Right lobe of liver (tissue), 6 donors: ENCODE measurements at places on chromosomes 12 and 14. TPM values are rescaled to one million over a fixed set of nuclear protein-coding genes. Genes with fewer than 3 reads are reported as not detected.

Gene GPD1
- 210 TPM for total RNA-seq

DNA sequence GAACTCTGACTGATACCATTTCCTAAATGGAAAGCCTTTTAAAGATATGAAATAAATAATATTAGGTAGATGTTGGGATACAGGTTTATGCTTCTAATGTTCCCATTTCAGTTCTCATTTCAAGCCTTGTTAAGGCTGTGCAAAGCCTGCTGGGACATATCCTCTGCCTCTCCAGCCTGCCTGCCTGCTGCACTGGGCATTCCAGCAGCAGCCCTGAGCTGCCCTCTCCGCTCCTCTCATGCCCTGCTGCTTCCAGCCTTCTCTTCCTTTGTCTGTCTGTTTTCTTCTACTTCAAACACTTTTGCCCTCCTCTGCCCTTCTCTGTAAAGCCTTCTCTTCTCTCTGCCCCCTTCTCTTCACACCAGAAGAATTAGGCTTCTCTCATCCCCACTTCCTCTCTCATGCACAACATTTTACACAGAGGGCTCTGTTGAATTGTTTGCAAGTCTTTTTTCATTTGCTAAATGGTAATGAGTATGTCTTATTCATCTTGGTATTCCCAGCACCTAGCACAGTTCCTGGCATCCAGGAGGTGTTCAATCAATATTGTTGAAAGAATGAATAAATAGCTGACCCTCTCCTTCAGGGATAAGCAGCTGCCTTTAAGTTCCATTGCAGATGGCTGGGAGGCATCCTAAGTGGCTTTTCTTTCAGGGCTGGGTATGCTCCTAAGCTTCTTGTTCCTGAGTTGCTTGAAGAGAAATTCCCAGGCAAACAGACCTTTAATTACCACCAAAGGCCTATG, 292.3 kb downstream of the TMEM117 start:
- DNase-seq: no peak

Gene TMEM121
- 3.2 TPM for total RNA-seq

DNA sequence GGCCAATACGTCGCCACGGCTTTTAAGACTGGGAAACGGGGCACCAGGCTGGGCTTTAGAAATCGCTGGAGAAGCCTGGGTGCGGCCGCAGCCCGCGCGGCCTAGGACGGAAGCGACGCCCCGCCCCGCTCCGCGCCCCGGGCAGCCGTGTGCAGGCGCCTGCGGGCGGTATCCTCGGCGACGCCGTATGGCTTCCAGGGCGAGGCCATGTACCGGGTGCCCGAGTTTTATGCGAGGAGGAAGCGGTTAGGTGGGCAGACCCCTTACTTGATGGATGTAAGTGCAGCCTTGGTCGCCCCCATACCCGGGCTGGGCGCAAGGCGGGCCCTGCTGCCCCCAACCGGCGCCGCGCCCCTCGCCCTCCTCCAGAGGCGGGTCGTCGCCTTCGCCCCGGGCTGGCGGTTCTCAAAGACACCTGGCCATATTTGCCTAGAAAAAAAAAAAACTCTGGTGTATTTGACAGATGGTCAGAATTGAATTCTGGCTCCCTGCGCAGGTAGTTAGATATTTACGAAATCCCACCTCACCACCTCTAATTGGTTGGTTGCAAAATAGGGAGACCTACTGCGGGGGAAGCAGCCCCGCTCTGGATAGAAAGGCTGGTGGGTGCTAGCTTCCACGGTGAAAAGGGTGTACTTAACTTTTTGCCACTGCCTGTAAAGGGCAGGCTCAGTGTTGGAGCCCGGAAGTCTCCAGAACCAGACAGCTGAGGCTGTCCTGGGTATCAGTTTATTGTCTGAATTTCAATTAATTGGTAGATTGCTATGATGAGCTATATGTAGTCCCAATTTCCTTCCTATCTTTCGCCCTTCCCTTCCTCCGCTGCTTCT, at the start of gene PPP1R36:
Gene PPP1R36, plus strand, starts transcription at position 171 of the 830 bp plus-strand sequence. Its CDS starts 37 bp downstream, at position 208.
- peak; percentile 51 for DNase-seq

DNA sequence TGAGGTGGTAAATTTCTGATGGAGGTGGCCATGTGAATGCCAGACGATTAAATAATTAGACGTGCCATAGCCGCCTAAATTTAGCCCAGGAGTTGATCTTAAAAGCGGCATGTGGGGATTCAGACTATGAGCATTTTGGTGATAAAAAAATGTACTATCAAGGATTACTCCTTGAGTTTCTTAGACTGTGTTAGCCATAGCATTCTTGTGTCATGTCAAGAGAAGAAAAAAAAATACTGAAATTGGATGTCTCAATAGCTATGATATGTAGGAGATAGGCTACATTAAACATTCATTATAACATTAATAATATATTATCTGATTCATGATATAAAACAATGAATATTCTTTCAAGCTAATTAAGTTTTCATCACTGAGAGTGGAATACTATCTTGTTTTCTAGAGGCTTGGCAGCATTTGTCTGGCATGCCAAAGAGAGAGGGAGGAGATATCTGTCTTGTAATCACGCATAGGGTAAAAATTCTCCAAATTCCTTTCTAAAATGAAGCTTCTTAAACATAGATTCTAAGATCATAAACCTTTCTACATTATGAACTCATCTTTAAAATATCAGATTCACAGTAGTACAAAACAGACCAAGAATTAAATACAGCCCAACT, 727.0 kb downstream of the C12orf50 start:
- DNase-seq: no peak

Gene AICDA
- not detected for total RNA-seq

Gene TBC1D30
- total RNA-seq: 1.9 TPM

Gene CDCA4
- 3.5 TPM for total RNA-seq

GRCh38 chr14:56172571-56172971, 54.4 kb downstream of the PELI2 start:
- no peak for DNase-seq

GRCh38 chr12:52622349-52622748, 4.0 kb upstream of the KRT73 start:
- DNase-seq: no peak

Gene DNAJC22
- 36.5 TPM for total RNA-seq

DNA sequence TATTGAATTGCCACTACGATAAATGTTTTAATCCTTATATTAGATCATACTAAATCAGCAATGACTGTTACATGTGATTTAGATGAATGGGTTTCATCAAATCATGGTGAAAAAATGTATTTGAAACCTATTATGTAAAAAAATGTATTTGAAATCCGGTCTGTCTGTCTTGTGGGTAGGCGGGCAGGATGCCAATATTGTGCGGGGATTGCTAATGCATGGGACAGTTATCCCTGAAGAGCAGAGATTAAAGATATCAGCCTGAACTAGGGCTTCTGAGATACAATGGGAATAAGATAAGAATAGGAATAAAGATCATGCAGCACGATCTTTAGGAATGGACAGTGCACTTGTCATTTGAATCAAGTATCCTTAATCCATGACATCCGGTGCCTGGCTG, 134.0 kb downstream of the PRKCH start:
- no peak for DNase-seq

Gene NTS
- 0.26 TPM for total RNA-seq

DNA sequence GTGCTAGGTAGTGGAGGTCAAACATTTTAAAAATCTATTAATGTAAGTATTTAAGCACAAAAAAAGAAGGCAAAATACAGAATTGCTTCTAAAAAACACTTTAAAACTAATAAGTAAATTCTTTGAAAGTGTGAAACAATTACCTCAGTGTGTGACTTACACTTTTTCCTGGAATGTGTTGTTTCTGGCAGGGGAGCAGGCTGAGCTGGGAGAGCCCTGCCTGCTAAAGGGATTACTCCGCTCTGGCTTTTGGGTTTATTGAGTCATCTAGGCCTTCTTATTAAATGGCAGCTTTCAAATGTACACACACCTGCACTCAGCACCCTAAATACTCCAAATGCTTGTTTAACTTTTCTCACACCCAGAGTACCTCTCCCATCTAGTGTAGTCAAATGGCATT, 279.8 kb downstream of the AKAP6 start:
- DNase-seq: no peak

Gene SLC38A4
- total RNA-seq: 158 TPM

DNA sequence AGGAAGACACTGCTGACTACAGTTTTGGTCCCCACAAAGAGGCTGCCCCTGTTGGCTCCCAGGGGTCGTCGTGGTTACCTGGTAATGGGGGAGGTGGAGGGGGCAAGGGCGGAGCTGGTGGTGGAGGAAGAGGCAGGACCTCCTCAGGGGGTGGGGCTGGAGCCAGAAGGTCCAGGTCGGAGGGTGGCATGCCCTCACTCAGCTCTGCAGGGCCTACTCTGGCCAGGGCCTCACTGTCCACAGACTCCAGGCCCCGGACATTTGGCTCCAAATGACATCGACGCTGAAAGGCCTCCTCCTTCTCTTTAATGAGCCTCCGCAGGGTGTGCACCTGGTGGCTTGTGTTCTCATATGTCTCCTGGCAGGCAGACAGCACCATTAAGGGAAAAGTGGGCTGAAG, 28.5 kb downstream of the PRPF40B start:
- DNase-seq: no peak

GRCh38 chr14:39217214-39217879, 16.4 kb upstream of the MIA2 start:
- no peak for DNase-seq

DNA sequence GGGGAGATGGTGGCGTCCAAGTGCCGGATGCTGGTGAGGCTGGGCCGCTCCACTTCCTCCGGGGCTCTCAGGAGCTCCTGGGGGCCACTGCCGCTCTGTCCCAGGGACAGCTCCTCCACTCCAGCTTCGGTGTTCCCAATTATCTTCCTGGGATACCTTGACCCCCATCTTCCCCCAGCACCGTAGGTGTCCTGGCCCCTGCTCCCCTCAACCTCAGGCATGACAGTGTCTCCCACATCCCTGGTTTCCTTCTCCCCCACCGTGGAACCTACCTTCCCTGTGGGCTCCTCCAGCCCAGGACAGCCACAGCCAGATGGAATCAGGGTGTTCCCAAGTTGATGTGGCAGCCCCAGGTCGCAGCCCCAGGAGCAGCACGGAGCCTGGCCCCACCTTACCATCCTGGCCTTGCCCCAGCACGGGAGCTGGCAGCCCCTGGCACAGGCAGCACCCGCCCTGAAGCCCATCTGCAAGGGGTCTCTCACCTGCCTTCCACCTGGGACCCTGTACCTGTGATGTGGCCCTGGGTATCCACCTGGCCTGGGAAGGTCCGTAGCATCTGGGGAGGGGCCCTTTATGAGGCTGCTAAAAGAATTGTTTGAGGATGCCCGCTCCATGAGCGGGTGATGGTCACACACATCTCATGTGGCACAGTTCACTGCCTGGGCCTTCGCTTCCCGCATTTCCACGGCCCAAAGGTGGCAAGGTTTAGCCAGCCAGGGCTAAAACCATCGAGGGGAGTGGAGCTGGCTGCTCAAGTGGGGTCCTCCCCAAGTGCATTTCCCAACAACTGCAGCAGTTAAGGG, 4.1 kb downstream of the TMEM121 start:
- DNase-seq: no peak

- DNase-seq: no peak
Measured at GRCh38 chr12:67820694-67821093, 168.6 kb upstream of the IFNG-AS1 start.

- no peak for DNase-seq
Measured at GRCh38 chr12:26838888-26839416, 6.0 kb upstream of the ITPR2 start.

- DNase-seq: peak; percentile 85
Measured at GRCh38 chr12:93663006-93663728, 14.0 kb upstream of the CRADD start.

GRCh38 chr12:91109148-91109564, 2.1 kb downstream of the LUM start:
- DNase-seq: peak; percentile 34

GRCh38 chr12:61750604-61751003, 509.6 kb upstream of the USP15 start:
- no peak for DNase-seq

DNA sequence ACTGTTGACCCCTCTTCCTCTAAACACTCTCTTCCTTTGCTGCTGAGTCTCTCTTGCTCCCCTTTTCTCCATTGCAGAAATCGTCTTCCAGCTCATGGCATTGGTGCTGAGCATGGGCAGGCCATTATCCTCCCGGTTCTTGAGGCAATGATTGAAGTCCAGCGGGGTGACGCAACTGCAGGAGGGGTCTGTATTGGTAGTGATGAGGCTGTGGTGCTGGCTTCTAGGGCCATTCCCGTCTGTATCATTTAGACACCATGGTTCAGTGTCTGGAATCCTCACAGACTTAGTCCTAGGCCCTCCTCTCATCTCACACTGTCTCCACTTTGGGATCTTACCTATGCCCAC, 720 bp upstream of the SLC22A17 start:
- DNase-seq: no peak

DNA sequence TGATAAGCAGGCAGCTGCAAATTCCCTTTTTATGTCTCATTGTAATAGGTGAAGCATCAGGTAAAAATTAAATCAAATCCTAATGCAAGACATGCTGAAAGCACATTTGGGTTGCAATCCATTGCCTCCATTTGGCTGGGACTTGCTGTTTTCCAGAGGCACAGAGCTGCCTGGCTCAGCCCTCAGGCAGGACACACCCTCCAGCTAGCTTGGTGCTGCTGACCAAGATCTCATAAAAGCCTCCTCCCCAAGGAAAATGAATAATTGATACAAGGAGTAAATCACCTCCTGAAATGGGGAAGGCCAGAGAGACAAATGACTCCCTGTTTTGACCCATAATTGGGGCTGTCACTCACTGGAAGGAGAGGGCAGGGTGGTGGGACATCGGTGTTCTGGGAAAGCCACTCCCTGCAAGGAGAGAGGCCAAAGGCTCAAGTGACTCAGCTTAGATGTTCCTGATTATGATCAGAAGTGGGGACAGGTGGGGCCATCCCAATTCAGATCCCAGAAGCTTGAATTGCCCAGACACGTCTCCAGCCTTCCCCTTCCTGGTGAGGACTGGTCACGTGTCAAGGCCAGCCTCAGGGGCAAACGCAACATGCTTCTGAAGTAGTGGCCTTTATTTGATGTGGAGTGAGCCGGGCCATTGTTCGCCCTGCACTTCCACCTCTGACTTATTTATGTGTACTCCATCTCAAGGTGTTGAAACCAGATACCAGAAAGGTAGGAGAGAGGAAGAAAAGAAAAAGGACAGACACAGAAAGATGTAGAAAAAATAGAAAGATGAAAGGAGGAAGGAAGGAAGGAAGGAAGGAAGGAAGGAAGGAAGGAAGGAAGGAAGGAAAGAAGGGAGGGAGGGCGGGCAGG, 773.7 kb downstream of the BCL11B start:
- no peak for DNase-seq

- peak; percentile 44 for DNase-seq
Measured at GRCh38 chr14:92984896-92985295, 61.9 kb downstream of the CHGA start.

- DNase-seq: no peak
Measured at GRCh38 chr14:91728616-91729183, 3.2 kb downstream of the CATSPERB start.

DNA sequence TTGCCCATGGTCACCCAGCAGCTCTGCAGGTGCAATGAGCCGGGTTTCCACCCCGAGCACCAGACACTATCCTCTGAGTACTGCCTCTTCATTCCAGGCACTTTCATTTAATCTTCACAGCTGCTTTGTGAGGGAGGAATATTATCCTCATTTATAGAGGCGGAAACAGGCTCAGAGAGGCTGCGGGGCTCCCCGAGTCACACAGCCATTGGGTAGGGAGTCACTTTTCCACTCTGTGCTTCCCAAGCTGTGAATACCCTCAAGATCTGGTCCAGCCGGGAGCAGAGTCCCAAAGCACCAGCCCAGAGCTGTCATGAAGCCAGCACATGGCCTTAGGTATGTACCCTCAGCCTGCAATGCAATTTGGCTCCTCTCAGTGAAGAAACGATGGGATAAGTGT, 51.7 kb upstream of the RIN3 start:
- DNase-seq: no peak

- DNase-seq: no peak
Measured at GRCh38 chr14:99467336-99468078, 13.2 kb downstream of the SETD3 start.

Gene SELPLG
- total RNA-seq: 3.5 TPM

GRCh38 chr14:89674936-89675335, 257.9 kb upstream of the FOXN3 start:
- no peak for DNase-seq

Gene RPS29
- 431 TPM for total RNA-seq
